ENCODE measurements at places on chromosomes 1 and 21. TPM values are rescaled to one million over a fixed set of nuclear protein-coding genes. Genes with fewer than 3 reads are reported as not detected.
A peak's percentile ranks its signal among the peaks of the same experiment; 100 is the strongest.

- DNase-seq = no peak
These were observed 18.5 kb downstream of the RNASEL start for GRCh38 chr1:182570611-182570970.

GRCh38 chr1:54649921-54650320 lies 8.3 kb downstream of the MROH7 start:
- DNase-seq = no peak

GRCh38 chr1:198701250-198701649 lies 62.4 kb downstream of the PTPRC start:
- DNase-seq = no peak

DNA sequence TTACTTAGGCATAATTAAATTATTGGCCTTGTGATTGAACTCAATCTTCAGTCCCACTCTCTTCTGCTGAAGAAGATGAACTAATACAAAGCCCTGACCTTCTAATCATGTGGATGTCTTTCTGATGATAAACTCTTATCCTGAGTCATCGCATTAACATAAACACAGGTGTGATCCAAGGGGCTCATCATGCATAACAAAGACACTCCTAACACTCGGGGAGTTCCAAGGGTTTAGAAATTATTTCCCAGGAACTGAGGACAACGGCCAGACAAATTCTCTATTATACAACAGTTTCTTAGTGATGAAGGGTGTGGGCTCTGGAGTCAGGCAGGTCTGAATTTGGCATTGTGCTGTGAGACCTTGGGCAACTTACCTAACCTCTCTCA lies 18.0 kb downstream of the DUSP10 start:
- DNase-seq = no peak

GRCh38 chr1:180787628-180788307 lies 124.9 kb upstream of the KIAA1614 start:
- no peak for DNase-seq

- peak; percentile 77 for DNase-seq
These were observed 8.7 kb upstream of the UMODL1 start for GRCh38 chr21:42062236-42063022.

DNA sequence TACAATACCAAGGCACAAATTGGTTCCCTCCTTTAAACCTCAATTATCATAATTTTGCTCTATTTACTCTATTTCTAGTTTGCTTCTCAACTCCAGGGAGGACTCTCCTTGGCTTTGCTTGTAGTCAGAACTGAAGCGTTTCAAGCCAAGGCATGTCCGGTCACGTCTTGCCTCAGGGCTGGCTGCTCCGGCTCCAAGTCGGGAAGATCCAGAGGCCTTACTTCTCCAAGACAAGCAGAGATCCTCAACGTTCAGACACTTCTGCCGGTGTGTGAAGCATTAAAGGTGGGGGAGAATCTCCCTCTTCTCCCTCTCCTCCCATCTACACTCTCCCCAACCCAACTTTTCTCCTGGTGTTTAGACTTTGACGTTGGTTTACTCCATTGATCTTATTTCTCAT lies 7.2 kb upstream of the HHAT start:
- DNase-seq = no peak

DNA sequence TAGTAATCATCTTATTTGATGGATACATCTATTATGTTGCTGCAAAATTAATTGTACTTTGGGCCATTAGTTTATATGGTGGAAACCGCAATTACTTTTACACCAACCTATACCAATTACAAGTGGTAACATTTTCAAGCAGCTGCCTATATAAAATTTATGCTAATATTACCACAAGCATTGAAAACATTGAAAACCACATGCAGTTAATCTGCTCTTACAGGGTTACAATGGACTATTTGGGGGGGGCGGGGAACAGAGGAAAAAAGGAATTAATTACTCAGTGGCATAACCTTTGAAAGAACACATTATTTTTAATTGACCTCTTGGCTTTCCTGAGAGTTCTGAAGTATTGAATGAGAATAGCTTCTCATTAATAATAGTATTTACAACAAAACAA lies 1793.2 kb downstream of the NCAM2 start:
- no peak for DNase-seq

DNA sequence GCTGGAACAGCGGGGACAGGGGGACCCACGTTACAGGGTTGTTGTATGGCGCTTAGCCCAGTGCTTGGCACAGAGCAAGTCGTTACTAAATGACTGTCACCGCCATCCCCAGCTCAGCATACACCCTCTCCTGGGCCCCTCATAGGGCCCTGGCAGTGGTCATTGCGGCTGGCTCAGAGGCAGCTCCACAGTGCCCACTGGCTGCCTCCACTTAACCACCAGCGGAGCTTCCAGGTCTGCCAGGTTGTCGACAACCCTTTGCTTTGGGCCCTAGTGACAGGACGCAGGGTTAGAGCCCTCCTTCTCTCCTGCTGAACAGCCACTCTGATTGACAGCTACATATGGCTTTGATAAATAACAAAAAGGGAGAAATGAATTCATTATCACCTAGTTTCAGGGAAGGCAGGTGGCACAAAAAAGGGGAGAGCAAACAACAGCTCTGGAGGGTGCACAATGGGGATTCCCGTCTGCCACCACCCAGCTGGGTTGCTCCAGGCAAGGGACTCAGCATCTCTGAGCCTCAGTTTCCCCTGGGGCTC lies 4.8 kb downstream of the EFHD2 start:
- no peak for DNase-seq

DNA sequence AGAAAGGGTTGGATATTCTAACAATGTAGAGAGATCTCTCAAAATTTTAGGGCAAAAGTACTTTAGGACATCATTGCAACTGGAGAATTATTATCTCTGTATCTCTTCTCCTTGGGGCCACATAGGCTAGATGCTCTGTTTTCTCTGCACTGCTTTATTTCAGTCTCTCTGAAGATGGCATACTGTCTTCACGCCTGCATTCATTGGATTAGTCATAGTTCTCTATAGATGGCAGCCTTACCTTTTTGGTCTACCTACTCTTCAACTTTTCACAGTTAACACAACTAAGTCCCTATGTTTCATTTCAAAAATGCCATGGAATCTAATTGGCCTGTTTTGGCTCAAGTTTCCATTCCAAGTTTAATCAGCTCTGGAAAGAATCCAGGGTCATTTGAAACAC lies 1623.3 kb upstream of the B3GALT2 start:
- no peak for DNase-seq

DNA sequence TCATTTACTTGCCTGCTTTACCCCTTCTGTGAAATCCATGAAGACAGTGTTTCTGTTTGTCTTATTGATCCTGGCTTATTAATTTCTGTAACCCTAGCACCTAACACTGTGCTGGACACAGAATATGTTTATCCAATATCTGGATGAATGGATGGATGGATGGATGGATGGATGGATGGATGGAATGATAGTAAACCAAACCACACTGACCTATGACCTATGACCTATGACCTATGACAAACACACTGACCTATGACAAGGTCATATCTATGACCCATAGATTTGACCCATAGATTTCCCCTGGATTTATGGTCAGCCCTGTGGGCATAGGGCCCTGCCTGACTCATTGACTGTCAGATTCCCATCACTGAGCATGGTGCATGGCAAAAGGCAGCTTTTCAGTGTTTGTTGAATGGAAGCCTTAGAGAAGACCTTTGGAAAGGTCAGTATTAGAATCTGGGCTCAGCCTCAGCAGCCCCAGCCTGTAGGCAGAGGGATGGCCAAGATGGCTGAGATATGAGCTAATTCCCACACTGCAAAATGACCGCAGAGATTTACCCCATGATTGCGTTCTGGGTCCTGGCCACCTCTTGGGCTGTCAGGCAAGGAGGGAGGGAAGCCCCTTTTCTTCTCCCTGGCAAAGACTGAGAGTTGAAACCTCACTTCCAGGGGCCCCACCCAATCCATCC lies 24.6 kb downstream of the IGSF21 start:
- DNase-seq = no peak

DNA sequence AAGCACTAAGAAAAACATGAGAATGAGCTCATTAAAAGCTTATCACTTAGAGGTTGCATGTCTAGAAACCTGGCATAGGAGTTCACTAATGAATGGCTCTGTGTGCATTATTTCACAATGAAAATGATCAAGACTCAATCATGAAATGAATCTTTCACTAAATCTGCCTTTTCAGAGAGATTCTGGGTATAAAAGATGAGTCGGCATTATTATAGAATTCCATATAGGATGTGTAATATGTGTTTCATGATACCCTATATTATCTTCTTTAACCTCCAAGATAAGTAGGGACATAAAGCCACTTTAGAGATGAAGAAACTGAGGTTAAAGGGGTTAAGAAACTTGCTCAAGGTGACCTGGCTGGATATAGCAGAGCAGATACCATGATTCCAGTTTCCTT lies 368.1 kb downstream of the DUSP10 start:
- DNase-seq = no peak

- no peak for DNase-seq
These were observed 9.8 kb upstream of the COL6A1 start for GRCh38 chr21:45971616-45972352.

The WNT2B gene
- total RNA-seq = 0.11 TPM

The HSF2BP gene
- total RNA-seq = 0.57 TPM

The RPE65 gene
- total RNA-seq = not detected

The ADCY10 gene
- 0.18 TPM for total RNA-seq

The RGS21 gene
- not detected for total RNA-seq
